ENCODE measurements at places on chromosomes 5 and 9. TPM values are rescaled to one million over a fixed set of nuclear protein-coding genes. Genes with fewer than 3 reads are reported as not detected.
A peak's percentile ranks its signal among the peaks of the same experiment; 100 is the strongest.

DNA sequence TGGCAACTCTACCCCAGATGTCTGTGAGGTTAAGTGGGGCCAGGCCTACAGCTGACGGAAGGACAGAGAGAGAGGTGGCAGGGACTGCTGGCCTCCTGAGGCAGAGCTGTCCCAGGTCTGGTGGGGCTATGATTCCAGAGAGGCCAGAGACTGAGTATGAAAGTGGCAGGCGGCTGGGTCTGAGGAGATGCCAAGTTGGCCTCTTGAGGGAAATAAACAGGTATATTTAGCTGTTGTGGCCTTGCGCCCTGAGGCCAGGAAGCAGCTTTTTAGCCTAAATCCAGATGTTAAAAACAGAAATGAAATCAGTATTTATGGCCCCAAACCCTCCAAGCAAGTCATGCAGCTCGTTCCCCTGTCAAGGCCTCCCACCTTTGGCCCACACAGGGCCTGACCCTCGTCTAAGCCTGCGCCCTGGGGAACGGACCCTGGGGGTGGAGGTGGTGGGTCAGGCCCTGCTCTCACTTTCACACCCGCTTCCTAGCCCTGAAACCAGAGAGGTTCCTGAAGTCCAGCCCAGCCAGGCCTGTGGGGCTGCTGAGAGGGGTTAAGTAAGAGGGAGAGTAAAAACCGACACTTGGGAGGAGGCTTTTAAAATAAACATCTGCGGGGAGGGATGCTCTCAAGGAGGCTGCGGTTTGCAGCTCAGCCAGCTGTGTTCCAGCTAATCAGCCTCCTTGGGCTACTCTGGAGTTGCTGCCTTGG is 18.7 kb downstream of the PCDHGC5 start:
- peak; percentile 72 for DNase-seq

GRCh38 chr5:173065155-173065554 is 9.0 kb downstream of the CREBRF start:
- no peak for DNase-seq

DNA sequence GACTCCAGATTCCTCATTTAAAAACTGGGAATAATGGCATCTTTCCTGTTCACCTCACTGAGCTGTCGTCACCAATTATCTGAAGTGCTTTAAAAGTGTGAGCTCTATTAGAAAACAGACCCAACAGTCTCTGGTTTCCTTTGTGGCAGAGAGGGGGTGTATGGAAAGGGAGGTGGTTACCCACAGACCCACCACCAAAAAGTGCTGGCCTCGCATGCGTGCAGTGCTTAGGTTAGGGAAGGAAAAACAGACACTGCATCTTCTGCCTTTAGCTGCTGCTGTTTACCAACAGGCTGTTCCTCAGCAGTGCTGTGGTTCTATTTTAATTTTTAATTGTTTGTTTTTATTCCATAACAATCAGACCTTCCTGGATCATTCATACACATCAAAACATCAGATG is 249.6 kb downstream of the PIK3R1 start:
- no peak for DNase-seq

GRCh38 chr9:136171801-136172411 is 33.0 kb downstream of the LHX3 start:
- no peak for DNase-seq

TMEM232 gene
- total RNA-seq = 2.9 TPM
